ENCODE measurements at places on chromosomes 6 and 20.

- no peak for DNase-seq
Observed at GRCh38 chr20:49687595-49688567, 25.8 kb downstream of the B4GALT5 start.

DNA sequence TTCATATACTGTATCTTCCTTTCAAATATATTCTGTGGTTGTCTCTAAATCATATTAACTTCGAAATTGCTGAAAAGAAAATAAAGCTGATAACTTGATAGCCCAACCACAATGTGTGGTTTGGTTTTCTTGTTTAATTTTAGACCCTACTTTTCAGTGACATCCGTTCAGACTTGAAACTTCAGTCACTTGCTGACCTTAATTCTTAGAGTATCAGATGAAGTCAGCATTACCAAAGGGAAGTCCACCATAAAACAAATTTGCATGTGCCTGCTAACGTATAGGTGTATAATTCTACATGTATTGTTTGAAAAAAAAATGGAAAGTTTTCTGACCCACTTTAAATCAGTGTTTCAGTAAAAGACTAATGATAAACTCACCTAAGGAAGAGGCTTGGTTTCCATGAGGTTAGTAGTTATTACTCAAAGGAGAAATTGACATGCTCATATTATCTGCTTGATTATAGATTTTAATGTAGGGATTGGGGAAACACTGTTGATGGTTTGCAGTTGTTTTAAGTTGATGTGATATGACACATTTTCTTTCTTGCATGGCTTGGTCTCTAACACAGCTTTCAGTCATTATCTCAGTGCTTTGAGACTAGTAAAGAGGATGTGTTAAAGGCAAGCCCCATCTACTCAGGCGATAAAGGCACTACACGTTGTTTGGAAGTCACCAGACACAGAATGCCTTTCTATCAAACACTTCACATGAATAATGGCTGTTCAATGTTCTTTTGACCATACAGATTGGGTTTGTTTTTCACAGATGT, 5.2 kb upstream of the IL17A start:
- no peak for DNase-seq

GRCh38 chr6:137471497-137471896, 22.7 kb downstream of the OLIG3 start:
- DNase-seq: no peak

DNA sequence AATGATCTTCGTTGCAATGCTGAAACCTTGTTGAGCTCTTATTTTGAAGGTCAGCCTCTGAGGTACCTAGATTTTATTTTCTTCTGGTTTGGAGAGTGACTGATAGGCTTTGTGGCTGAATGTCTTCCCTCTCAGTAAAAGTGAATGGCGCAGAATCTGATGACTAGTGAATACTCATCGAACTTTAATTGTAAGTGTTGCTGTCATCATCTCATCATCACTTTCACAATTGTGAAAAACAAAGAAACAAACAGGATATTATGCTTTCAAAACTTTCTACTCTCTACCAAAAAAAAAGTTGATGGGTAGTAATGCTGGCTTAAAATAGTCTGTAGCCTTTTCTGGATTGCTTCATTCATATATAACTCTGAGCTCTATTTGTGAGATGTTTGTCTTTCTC, 239.5 kb upstream of the RAB32 start:
- no peak for DNase-seq

- no peak for DNase-seq
Observed at GRCh38 chr6:169701311-169701953, 397 bp downstream of the WDR27 start.

GRCh38 chr6:138863321-138863720, 67.4 kb downstream of the ECT2L start:
- DNase-seq: no peak

- peak; percentile 67 for DNase-seq
Observed at GRCh38 chr6:44701637-44702101, 314.2 kb downstream of the CDC5L start.

DNA sequence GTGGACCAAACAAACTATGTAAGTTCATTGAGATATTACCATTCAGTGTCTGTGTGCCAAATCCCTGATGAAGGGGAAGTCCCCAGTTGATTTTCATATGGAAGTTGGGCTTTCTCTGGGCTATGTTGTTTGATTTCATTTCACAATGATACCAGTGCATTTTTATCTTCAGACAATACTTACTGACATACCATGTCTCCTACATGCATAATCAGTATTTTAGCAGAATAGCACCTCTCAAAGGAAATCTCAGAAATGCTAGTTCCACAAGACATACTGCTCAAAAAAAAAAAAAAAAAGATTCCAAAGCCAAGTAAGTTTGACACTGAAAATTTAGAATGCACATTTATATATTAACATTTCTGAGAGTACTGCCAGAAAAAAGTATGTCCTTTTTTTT, 168.8 kb upstream of the RNF217 start:
- no peak for DNase-seq

DNA sequence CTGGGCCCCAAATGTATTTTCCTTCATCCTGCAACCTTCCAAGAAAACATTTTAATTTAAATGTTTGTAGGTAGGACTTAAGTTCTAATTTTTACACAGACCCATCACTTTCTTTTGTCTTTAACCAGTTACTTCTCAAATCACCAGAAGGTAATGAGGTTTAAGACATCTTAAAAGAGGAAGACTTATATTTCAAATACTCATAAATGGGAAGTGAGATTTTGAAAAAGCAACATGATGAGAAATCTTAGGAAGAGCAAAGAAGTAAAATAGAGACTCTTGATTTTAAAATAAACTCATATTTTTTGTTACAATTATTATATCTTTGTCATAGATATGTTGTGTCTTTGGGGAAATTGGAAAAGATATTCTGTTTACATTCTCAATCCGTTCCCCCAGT, 82.3 kb downstream of the SYNE1 start:
- no peak for DNase-seq

- DNase-seq: no peak
Observed at GRCh38 chr6:136171231-136171630, 78.9 kb downstream of the MTFR2 start.

- DNase-seq: no peak
Observed at GRCh38 chr6:105214668-105215067, 34.9 kb upstream of the POPDC3 start.

- DNase-seq: no peak
Observed at GRCh38 chr6:46850792-46851191, 57.6 kb downstream of the MEP1A start.

GRCh38 chr6:53857318-53858094, 62.7 kb downstream of the LRRC1 start:
- no peak for DNase-seq

DNA sequence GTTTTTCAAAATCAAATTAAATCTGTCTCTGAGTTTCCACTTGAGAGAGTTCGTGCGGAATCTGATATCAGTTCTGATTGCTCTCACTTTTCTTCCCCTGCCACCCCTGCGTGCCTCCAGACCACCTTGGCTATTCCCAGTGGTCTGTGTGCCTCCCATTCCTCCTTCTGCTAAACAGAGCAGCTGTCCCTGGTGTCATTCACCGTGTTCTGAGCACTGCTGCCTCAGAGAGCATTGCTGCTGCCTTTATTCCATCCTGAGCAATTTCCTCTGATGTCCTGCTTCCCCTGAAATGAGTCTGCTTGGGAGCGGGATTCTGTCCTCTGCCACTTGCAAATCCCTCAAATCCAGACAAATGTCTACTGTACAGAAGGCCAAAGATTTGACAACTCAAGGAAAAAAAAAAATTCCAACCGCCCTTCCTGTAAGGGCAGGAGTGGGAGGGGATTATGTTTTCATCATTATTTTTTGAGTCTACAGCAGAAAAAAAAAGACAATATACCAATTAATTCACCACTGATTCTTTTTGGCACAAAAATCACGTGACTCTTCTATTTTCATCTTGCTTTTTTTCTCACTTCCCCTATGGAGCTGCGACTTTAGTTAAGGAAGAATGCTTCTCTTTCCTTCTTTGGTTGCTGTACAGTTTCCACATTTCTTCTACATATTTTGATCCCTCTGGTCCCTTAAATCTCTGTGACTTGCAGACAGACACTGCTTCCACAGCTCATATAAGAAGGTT, 833.0 kb downstream of the EPHA7 start:
- DNase-seq: no peak

- no peak for DNase-seq
Observed at GRCh38 chr6:156281266-156281665, 495.9 kb upstream of the ARID1B start.

DNA sequence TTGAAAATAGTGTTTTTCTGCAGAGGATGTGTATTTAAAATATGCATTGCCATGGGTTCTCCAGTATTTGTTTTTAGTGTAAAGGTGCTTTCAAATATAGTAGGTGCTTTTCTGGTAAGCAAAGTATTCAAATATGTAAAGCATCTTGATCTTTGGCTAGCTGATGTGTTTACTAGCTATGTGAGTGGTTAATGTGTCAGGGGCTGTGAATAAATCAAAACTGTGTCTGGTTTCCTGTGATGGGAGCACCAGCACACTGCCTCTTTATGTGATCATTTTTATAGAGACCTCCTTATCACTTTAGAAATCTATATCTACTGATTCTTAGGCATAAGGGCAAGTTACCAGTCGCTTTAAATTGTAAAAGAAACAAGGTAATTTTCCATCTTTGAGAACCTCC, 388.9 kb upstream of the MAN1A1 start:
- no peak for DNase-seq

GRCh38 chr6:90494067-90494780, 92.6 kb downstream of the MAP3K7 start:
- no peak for DNase-seq

DNA sequence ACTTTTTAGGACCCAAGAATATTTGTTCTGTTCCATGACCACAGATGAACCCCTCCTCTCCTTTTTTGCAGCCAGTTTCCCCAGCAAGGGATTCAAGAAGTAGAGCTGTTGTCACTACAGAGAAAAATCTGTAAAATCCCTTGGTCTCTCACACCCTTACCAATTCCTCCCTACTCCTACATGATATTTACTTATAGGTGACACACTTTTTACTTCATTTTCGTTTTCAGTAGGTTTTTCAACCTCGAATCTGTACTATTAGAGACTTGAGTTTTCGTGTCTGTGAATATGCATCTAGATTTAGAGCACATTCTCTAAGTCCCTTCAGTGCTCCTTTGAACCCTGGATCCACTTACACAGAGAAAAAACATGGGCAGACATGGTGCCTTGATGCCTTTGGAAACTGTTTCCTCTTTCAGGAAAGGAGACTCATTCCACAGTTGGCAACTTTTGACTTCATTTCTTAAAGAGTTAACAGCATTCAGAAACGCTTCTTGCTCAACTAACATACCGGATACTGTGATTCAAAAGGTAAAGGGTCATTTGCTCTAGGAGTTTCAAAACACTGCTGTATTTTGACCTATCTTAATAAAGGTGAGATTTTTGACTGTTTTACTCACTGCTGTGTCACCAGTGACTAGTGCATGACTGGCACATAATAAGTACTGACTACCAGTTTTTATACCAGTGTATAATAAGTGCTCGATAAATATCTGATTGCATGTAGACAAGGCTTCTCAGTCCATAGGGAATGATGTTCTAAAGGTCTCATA, 50.6 kb downstream of the LAMA4 start:
- DNase-seq: peak; percentile 67

DNA sequence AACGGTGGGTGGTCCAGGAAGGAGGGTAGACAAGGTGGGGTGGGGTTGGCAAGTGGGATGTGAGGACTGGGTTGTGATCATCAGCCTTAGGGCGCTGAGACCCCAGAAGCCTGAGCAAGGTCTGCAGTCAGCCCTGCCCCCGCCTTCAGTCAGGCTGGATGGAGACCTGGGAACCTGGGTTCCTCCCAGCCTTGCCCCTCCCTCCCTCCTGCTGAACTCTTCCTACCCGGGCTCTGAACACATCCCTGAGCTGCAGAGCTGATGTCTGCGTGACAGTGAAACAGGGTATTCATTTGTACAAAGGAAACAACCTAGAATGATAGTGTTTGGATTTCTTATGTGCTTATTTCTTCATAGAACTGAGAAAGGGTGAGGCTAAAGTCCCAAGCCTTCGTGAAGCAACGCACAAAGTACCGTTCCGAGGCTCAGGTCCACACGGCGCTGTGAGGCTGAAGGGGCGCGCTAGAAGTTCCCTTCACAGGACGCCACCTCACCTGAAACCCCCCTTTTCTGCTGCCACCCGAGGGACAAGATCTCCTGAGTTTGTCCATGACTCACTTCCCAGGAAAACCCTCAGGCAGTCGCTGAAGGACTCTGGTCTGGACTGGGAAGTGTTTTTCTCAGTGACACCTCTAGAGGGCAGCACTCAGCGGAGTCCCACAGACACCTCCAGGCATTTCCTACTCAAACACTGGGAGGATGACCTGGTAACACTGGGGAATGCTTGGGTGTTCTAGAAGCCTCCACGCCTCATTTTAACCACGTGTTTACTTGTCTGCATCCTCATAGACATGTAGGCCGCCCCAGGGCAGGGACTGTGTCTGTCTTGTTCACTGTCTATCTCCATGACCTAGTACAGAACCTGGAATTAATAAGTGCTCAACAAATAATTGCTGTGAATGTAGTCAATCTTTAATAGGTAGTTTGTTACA, 1.2 kb downstream of the GSTA5 start:
- no peak for DNase-seq

DNA sequence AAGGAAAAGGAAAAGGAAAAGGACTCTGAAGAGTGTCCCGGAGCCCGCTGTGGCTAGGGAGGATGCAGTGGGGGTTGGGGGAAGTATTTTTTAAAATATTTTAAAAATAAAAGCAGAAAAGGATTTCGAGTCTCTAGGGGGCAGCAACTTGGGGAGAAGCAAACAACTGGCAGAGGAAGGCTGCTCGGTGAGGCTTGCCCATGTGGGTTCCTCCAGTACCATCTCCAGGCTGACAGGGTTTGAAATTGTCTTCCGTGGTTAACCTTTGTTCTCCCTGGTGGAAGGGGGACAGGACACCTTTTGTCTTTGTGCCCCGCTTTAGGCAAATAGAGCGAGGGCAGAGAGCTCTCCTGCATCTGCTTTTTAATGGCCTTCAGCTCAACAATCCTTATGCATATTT, 60.4 kb upstream of the SNX9 start:
- no peak for DNase-seq
